Stimulated activated CD4-positive, alpha-beta T cell treated with anti-CD3 and anti-CD28 coated beads, Interleukin-1b, Interleukin-23, amount 100 ng/mL, for 1 hour (primary cell): ENCODE measurements at places on chromosomes 7 and 10.

DNA sequence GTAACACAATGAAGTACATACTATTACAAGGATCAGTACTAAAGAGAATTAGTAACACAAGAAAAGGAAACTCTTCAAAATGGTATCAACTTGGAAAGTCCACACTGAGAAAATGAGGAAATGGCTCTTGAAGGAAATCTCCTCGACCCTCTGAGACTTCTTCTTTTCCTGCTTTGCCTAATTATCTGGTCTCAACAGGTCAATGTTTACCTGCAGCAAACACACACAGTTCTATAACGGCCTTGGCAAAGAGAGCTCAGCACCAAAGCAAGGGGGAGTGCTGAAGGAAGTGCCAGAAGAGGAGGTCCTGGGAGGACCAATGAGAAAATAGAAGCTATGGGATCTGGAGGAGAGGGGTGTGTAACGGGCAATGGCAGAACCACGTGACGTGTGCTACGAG lies 21.9 kb downstream of the CHCHD3 start:
- DNase-seq: no peak

- no peak for DNase-seq
Observed at GRCh38 chr7:87774690-87775089, 101.5 kb downstream of the SLC25A40 start.

DNA sequence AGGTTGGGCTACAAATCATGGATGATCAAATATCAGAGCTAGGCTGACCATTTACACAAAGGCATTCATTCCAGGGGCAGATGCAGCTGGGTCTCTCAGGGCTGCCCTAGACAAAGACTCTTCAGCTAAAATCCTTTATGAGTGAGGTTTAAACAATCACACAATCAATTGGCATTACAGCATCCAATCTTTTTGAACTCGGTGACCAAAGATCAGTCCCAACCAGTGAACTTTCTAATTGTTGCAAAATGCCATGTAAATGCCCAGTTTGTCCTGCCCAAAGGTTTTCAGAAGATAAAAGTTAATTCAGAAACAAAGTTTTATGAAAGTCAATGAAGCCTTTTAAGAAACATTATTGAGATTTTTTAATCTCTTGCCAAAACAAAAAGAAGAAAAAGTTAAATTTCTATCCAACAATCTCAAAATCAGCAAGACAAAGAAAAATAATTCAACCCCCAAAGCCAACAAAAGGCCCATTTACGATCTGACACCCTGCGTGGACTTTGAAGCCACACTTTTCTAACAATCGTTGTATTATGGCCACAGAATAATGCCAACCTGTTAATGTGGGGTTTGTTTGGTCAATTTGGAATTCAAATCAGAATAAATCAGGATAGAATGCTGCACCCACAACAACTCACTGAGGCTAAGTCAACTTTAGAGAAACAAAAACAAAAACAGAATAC lies 40.9 kb downstream of the GPR37 start:
- no peak for DNase-seq

DNA sequence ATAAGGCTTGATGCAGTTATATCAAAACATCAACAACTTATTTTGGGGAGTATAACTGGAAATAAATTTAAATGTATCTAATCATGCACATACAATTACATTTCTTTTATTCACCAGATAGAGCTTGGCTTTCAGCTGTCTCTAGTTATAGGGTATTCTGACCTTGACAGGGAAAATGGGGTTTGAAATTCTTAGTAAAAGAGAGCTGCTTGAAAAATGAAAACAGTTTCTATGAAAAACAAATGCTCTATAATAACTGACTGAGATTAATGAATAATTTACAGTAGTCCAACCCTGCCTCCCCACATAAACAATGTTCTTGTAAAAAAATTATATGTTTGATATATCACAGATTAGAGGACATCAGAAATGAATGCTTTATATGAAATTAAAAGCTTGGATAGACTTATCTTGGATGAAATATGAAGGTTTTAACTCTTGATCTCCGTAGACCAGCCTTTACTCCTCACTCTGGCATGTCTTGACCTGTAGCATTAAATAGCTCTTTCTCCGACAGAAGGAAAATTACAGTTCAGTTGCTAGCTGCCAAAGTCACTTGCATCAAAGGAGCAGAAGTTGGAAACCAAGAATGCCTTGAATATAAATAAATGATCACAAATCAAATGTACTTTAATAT lies 32.1 kb downstream of the VWC2 start:
- DNase-seq: no peak

GRCh38 chr10:88888810-88889445 lies 8.9 kb downstream of the STAMBPL1 start:
- DNase-seq: no peak

DNA sequence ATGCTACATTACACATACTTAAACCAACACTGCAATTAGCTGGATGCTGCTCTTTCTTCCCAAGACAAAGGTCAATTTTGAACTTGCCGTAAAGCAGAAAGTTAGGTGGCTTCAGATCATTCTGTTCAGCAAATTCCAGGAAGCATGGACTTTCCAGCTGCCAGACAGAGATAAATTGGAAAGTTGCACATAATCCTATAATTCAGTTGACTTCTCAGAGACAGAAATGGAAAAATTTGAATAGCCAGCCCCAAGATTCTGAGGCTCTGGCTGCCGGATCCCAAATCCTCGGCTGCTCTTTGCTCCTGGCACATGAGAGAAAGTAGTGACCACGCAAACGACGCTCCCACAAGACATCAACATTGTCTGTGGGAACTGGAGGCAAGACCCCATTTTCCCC lies 105.0 kb upstream of the VIPR2 start:
- no peak for DNase-seq

GRCh38 chr7:30921540-30922401 lies 10.1 kb downstream of the AQP1 start:
- DNase-seq: no peak

DNA sequence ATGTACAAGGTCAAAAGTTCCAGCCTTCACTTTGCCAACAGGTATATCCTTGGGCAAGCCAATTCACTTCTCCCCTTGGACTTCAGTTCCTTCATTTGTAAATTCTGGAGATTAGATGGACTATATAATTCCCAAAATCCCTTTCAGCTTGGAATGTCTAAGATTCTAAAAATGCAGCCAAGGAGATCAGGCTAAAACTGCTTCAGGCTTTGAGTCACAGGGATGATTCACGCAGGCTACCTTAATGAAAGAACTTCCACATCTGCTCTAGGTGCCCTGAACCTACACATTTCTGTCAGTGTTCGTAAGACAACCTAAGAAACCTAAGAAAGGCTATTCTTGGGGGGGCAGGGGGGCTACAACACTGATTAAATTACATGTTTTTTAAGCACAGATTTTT lies 7.1 kb downstream of the CPVL start:
- DNase-seq: no peak

DNA sequence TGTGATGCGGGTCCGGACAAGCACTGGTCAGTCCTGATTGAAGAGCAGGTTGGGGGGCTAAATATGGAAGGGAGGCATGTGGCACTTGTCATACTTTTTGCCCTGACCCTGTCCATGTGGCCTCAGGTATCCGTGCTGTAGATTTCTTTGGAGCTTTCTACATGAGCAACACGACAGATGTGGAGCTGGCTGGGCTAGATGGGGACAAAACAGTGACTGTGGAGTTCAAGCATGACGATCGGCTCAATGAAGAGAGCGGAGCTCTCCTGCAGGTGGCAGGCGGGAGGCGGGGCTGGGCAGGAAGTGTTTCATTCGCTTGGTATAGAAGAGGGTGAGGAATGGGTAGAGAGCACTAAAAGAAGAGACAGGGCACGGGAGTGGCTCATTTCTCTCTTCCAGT lies 13.0 kb upstream of the CHCHD1 start:
- DNase-seq: peak; percentile 28

DNA sequence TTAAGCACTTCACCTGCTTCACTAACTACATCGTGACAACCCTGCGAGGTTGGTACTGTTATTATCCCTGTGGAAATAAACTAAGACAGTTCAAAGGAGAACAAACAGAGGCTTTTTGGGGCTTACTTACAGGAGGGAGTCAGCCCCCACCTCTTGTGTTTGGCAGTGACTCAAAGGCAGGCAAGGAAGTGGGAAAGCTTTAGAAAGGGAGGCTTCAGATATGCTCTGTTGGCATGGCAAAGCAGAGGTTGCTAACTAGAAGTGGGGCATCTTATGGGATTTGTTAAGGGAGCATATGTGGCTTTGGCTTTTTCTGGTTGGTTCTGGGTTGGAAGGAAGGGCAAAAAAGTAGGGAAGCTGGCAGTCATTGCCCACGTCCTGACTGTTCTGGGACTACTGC lies 84.8 kb upstream of the AOAH start:
- no peak for DNase-seq

GRCh38 chr10:43843321-43844101 lies 194.8 kb upstream of the ZNF32 start:
- no peak for DNase-seq

GRCh38 chr10:130301021-130301892 lies 165.1 kb downstream of the GLRX3 start:
- DNase-seq: peak; percentile 22

- DNase-seq: no peak
Observed at GRCh38 chr10:74103560-74104258, 46.9 kb downstream of the AP3M1 start.

GRCh38 chr7:27405780-27406179 lies 163.2 kb downstream of the EVX1 start:
- DNase-seq: no peak

GRCh38 chr7:47572094-47572445 lies 9.8 kb downstream of the TNS3 start:
- no peak for DNase-seq

DNA sequence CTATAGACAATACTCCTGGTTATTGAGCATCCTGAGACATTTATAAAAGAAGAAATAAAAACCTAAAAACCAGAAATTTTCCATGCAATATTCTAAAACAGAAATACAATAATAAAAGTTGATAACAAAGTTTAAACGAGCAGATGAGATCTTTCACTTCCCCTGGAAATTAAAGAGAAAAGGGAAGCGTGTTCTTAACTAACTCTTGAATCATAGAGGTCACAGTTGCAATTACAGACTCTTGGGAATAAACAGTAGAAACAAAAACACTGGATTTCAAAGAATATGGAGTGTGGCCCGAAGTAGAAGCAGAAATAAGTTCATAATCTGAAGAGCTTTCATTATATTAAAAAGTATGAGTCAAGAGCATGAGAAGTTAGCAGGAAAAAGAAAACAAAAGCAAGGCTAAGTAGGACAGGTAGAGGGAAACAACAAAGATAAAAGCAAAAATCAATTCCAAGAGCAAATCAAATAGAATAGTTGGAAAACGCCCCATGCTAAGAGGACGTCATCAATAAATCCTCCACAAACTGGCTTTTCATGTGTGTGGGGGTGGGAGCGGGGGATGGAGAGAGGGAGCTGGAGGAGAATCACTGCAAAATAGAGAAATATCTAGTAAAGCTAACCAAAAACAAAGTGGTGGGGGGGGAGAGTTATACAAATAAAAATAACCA lies 55.2 kb upstream of the C10orf71 start:
- no peak for DNase-seq

- DNase-seq: no peak
Observed at GRCh38 chr7:85215098-85215497, 28.2 kb upstream of the SEMA3D start.

GRCh38 chr10:129900825-129901224 lies 63.2 kb downstream of the EBF3 start:
- no peak for DNase-seq
